Skeletal muscle cell (primary cell): ENCODE measurements at places on chromosomes 3 and 15.

DNA sequence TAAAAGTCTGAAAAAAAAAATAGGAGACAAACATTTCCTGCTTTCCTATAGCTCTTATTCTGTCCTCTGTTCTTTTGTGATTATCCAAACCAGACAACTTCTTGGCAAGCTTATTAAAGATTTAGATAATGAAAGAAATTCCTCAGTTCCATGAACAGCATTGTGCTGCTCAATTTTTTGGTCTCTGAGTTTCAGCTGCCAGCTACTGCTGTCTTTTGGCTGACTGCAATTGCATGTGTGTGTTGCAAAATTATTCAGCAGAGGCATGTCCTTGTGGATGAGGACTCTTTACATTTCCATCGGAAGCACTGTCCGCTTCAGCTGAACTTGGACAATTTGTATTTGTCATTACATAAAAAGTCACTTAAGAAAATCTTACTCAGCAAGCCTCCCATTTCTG, 397.3 kb upstream of the RASGRP1 start:
- DNase-seq: peak; percentile 6

DNA sequence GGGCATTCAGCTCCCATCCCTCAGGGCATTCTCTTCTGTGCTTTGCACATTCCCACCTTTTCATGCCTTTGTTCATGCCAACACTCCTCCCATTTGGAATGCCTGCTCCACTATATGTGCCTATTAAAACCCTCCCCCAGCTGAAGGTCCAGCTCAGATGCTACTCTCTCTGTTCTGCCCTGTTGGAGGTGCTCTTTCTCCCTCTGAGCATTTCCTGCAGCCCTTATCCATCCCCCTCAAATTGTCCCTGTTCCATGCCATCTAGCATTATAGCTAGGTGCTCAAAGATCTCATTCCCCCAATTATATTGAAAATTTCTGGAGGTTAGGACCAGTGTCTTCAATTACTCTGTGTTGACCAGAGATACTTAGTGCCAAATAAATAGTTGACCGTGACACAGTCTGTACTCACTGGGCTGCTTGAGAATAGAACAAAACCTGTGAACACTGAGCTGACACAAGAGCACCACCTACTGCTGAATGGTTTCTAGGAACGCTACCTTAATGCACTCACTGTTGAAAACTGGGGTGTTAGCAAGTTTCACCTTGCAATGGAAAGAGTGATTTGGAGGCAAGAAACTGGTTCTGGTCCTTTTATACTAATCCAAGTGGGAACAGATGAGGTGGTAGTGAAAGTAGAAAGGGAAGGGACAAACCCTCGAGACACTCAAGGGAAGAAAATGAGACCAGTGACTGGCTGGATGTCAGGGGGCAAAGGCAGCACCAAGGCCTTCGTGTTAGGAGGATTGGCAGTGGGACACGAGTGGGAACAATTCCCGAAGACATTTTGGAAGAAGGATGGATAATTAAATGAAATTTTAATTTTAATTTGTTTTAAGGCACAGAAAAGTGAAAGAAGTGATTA, 289.8 kb upstream of the ROPN1 start:
- no peak for DNase-seq

GRCh38 chr3:133375403-133375745, 24.5 kb upstream of the BFSP2 start:
- no peak for DNase-seq

DNA sequence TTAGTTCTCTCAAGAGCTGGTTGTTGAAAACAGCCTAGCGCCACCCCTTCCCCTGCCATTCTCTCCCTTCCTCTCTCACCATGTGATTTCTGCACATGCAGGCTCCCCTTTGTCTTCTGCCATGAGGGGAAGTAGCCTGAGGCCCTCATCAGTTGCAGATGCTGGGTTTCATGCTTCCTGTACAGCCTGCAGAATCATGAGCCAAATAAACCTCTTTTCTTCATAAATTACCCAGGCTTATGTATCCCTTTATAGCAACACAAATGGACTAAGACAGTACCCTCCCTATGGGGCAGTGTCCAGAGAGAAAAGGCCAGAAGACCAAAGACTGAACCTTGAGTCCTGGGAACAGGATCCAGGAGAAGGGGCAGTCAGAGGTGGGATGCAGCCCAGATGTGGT, 54.7 kb downstream of the CLEC3B start:
- no peak for DNase-seq
